ENCODE measurements at places on chromosomes 3 and 15.

GRCh38 chr15:92028389-92028724 is 174.8 kb downstream of the SLCO3A1 start:
- no peaks in the 10 kb centered on the region for H3K27me3 ChIP-seq
- DNase-seq = no peak
- peak overlapping the region; percentile 88 for H3K27ac ChIP-seq
- no peaks in the 10 kb centered on the region for H3K36me3 ChIP-seq
- H3K4me3 ChIP-seq = no peak overlapping the region

DNA sequence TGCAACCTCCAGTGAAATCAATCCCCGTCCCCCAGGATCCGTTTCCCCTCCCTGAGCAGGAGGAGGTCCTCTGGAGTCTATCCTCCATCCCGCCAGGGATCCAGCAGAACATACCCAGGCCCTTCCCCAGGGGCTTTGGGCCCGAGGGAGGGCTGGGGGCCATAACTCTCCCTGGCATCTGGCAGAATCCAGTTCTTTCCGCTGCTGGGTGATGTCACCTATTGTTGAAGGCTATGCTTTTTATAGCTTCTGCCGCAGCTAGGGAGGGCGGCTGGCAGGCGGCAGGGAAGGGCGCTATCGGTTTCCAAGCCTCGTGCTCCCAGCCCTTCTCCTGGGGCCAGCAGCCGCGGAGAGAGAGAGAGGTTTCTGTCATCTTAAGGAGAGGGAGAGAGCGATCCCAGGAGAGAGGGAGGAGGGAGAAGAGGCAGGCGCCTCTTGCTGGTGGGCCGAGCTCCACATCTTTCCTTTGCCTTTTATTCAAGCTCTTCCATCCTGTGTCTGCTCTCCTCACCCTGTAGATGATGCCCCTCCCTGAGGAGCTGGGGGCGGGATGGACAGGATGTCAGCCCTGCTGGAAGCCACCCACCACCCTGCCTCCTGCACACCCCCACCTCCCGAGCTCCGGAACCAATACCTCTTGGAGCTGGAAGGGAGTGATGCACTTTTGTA is 120.1 kb downstream of the ANP32A start:
- no peaks in the 10 kb centered on the region for H3K36me3 ChIP-seq
- peak overlapping the region; percentile 65 for H3K27ac ChIP-seq
- DNase-seq = peak; percentile 79
- peaks cover 12% of the 10 kb centered on the region for H3K4me1 ChIP-seq
- no peak overlapping the region for H3K4me3 ChIP-seq

DNA sequence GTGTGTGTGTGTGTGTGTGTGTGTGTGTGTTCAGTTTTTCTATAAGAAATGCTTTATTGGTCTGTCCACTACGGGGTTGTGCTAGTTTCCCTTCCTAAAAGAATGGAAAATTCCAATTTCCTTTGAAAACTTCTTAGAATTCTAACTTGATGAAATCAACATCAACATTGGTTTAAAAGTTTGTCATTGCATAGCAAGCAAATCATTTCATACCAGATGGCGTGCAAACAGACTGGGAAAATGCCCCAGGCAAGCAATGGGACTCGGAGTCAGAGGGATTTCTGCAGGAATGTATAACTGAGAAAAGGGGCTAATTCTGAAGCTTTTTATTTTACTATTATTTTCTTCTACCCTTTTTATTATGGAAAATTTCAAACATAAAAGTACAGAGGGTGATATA is 13.1 kb upstream of the DYNC1LI1 start:
- H3K4me1 ChIP-seq = no peaks in the 10 kb centered on the region
- H3K4me3 ChIP-seq = no peak overlapping the region
- no peaks in the 10 kb centered on the region for H3K36me3 ChIP-seq
- H3K27me3 ChIP-seq = no peaks in the 10 kb centered on the region
- DNase-seq = no peak

DNA sequence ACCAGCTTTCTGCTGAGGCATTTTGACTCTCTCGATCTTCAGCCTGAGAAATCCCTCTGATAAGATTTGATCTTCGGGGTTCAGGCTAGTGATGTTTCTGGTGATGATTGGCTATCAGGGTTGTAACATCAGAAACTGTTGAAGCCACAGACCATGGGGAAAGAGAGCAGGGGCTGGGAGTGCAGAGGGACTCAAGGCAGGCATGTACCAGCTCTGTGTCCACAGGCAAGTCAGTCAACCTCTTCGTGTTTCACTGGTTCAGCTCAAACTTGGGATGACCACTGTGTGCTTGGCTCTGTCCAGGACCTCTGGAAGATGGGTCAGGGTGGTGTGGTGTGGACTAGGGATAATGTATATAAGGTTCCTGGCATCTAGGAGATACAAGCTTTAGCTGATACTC is 116.5 kb downstream of the EEFSEC start:
- H3K27me3 ChIP-seq = no peaks in the 10 kb centered on the region
- DNase-seq = peak; percentile 38
- no peak overlapping the region for H3K4me3 ChIP-seq
- no peaks in the 10 kb centered on the region for H3K4me1 ChIP-seq

DNA sequence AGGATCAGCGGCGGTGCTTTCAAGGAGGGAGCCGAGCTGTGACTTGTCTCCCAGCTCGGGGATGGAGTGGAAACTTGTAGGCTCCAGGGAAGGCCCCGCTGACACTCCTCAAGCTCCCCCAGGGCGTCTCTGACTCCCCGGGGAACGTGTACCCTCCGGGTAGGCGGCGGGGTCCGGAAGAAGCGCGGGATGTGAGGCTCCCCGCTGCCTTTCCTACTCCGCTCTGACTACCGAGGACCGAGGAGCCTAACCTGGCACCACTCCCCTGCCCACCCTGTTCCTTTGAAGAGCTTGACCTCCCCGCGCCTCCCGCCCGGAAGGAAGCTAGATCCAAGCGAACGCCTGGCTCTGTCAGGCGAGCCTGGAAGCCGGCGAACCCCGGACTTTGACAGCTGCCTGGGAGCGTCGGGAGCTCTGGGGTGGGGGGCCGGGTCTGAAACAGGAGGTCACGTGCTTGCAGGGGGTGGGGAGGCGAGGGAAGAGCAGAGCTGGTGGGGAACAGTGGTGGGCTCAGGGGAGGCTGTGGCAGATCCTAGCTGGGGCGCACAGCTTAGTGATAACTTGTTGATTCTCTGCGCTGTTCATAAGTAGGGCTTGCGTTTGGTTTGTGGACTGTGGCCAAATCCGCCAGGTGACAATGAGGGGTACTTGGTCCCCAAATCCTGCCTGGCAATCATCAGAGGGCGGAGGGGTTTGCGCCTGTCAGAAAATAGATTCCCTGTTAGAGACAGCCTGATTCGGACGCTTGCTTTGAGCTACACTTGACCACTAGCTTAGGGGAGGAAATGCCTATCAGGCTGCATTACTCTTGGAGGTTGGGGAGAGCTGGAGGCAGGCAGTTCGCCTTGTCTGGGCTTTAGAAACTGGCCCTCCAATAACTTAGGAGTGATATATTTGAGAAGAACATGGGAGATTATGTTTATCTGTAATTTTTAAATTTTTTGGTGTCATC is 1.2 kb downstream of the CLSTN2 start:
- no peaks in the 10 kb centered on the region for H3K36me3 ChIP-seq
- DNase-seq = no peak
- no peaks in the 10 kb centered on the region for H3K27me3 ChIP-seq

DNA sequence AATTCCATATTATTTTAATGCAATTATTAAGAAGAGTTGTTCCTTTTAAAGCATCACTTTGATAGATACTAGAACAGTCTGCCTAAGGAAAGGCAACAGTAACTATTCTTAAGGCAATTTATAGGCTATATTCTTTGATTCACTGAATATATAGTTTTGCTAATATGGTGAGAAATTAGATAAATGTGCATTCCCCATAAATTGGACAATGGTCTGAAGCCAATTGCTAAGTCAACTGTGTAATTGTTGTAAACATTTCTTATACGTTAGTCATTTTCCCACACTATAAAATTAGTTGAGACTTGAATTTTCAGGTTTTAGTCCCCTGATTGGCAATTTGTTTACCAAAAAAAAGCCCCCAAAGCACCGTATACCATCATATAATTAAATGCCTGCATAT is 263.0 kb upstream of the NECTIN3 start:
- no peaks in the 10 kb centered on the region for H3K4me1 ChIP-seq
- DNase-seq = no peak
- H3K36me3 ChIP-seq = no peaks in the 10 kb centered on the region
- H3K27ac ChIP-seq = no peak overlapping the region
